ENCODE measurements at places on chromosomes 11 and 22.

DNA sequence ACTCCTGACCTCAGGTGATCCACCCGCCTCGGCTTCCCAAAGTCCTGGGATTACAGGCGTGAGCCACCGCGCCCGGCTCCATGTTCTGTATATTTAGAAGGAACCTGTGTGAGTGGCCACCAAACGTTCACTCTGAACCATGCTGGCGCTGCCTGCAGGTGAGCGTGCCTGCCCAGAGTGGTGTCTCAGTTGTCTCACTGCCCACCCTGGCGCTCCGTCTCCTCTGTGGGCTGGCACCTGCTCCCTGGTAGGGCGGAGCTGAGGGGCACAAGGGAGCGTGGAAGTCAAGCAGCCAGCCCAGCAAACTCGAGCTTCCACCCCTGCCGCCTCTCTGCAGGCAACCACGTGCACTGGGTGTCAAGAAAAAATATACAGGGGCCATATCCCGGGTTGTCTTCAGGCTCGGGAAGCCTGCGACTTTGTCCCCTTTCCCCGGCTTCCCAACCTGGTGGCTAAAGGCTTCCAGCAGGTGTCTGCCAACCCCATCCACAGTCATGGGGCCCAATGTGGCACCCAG lies 16.7 kb downstream of the TXN2 start:
- no peak for DNase-seq

- DNase-seq: no peak
Measured at GRCh38 chr11:870127-870413, 27.4 kb downstream of the TSPAN4 start.

GRCh38 chr11:73028611-73029010 lies 113.5 kb downstream of the FCHSD2 start:
- DNase-seq: no peak

DNA sequence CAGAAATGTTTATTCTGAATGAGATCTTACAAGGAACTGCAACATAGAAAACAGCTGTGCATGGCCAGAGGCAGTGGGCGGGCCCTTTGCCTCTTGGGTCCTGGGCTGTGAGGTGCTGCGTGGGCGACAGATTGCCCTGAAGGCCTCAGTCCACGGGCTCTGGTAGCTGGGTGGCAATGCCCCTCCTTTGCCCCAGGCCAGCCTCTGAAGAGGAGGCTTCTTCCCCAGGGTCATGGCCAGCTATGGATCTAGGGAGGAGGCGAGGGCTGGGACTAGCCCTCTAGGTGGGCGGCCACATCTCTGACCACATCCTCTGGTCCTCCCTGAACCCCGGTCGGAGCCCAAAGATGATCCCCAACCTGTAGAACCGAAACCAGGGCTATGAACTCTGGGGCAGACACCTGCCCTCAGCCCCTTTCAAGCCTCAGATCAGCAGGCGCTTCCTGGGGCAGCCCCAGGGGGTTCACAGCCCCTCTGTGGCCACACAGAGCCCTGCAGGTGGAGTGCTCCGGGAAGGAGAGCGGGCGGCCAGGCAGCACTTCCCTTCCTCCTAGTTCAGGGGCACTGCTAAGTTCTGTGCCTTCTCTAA lies 6.6 kb upstream of the CDC42BPG start:
- no peak for DNase-seq

DNA sequence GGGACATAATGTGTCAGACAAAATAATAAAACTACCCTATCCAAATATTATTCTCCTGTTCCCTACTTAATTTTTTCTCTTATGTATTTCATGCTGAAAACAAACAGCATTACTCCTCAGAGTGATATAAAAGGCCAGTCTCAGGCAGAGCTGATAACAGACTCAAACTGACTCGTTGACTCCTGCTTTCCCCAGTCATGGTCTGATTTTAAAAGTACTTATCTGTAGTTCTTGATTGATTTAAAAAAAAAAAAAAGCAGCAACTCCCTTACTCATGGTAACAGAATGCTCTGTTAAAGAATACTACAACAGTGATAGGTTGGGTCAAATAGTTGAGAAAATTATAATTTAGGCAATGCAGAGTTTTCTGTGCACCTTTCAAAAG lies 90.3 kb upstream of the BARX2 start:
- DNase-seq: no peak

DNA sequence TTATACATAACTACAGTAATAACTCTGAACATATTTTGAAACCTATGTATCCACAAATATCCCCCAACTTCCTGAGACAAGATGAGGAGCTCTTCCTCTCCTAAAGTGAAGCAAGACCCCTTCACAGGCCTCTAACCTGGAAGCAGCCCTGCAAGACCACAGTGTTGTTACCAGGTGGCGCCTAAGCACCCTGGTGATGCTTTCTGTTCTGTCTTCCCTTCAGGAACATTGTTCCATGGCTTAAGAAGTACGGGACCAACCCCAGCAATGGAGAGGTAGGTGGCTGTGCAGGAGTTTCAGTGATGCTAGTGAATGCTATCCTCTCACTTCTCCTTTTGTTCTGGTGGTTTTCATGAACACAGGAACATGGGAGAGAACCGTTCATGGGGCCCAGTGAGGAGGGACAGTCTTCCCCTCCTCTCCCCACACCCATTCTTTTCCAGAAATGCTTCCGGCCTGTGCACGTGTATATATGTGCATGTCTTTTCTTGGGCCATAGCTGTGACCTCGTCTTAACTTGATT lies 6.4 kb downstream of the PPIL2 start:
- DNase-seq: peak; percentile 4

- DNase-seq: peak; percentile 51
Measured at GRCh38 chr22:38431266-38432010, 23.6 kb downstream of the KCNJ4 start.

DNA sequence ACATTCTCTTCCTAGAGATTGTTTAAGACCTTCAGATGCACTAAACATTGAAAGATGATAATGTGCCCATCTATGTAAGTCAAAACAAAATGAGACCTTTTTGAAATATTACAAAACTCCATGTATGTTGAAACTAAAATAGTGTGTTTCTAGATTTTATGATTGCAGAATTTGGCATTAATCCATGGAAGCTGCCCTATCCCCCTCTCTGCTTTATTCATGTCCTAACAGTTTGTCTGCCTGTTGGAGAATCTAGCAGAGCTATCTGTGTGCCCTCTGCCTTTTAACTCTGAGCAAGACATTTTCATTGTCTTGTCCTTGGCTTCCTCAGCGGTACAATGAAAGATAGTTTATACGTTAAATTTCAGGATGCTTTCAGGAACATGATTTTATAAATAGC lies 105.5 kb downstream of the FAT3 start:
- DNase-seq: no peak

All from mesendoderm (in vitro differentiated cells).